Stimulated activated CD4-positive, alpha-beta T cell treated with anti-CD3 and anti-CD28 coated beads, Interleukin-1b, Interleukin-23, amount 100 ng/mL, for 1 hour (primary cell): ENCODE measurements at places on chromosomes 1 and 21.

DNA sequence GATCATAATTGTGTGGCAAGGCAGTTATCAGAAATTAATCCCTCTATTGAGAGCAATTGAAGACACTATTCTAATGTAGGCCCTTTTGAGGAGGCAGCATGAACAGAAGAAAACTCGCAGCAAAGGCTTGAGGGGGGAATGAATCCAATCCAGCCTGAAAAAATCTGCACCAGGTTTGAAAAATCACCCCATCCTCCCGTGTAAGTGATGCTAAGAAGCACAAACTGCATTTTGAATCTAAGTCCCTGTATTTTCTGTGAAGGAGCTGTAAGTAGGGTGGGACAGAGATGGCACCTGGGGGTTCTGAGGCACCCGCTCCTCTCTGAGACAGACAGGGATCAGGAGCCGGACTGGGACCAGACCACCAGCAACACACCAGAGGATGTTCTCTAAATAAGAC is at the start of gene CRB1:
CRB1 (plus strand) TSS at position 241 of the 400 bp plus-strand sequence. CDS start 161 bp downstream, outside the sequence.
- no peak for DNase-seq

DNA sequence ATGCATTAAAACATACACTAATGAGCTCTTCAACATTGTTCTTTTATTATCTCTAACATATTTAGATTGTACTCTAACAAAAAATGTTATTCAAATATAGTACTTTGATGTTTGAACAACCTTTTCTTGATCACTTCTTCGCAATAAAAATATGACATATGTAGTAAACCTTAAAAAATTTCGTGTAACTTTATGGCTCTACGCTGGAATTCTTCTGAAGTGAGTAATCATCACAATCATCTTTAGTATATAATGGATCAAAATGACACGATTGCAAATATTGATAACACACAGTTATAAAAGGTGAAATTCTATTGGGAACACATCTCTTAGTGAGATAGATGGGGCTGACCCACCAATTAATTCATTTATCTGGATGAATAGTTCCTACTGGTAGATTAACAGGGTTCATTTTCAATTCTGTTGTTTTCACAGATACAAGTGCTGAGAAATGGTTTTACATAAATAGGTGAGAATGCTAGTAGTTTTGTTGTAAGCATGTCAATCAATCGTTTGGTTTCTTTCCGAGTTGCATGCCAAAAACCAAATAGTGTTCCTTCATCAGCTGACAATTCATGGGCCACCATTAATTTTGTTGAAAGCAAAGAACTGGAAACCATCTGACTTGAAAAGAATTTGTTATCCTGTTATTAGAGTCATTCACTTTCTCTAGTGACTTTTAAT is 1.5 kb upstream of the ZMPSTE24 start:
- no peak for DNase-seq

DNA sequence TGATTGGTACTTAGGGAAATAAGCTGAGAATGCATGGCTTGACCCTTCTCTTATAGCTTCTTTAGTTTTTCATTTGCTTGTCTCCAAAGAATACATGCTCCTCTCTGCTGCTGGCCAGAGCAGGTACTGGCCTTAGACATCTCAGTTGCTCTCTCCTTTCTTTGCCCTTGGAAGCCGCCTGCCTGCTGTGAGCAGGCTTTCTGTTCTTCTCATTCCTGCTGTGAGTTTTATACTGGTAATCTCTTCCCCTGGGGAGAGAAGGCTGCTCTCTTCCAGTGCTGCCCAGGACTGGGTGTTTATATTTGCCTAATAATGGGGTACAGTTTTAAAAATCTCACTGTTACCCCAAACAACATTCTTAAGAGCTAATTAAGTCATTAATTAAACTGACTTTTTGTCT is 323.5 kb upstream of the LRRC7 start:
- no peak for DNase-seq

DNA sequence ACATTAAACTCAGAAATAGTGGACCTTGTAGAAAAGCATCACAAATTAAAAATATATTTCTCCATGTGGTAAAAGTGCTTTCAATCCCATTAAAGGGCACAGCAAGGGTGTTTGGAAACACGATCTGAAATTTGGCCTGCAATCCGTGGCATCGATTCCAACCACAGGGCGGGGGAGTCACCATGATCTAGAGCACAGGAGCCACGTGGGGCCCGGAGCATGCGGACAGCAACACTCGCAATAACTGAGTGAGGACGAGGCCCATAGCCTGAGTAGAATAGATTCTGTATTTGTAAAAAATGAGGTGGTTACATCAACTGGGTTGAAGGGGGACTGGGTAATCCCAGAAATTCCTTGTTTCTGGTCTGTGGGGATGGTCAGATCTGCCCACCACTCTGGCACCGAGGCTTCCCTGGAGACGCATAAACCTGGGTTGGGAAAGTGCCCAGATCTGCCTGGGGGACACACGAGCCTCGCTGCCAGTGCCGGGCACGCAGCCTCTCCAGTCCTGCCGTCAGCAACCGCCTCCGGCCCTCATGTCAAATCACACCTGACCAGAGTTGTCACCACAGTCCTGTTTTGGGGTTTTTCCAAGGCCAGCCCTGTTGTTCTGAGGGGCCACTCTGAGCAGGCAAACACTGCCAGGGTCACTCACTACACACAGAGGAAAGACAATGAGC is 104.3 kb downstream of the PGBD5 start:
- DNase-seq = no peak

GRCh38 chr1:27564710-27565649 is 39.0 kb downstream of the AHDC1 start:
- DNase-seq = no peak

DNA sequence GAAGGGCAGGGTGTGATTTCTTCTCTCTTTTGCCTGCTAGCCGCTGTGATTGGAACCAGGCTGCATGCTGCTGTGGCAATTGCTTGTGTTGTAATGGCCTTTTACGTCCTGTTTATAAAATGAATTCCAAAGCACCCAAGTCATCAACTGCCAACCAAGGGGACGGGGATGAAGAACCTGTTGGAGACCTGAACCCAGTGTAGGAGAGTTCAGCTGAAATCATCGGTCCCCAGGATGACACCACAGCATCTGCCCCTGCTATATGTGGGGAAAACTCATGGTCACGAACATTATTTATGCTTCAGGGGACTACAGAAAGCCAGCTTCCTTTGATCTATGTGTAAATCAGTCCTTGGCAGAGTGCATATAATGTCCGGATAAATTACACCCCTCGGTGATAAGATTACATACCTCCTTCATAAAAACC is 3.8 kb downstream of the TMEM167B start:
- DNase-seq = no peak

- DNase-seq = no peak
Measured at GRCh38 chr1:211305044-211305443, 21.6 kb upstream of the TRAF5 start.

GRCh38 chr1:246128494-246129069 is 378.5 kb downstream of the SMYD3 start:
- no peak for DNase-seq

DNA sequence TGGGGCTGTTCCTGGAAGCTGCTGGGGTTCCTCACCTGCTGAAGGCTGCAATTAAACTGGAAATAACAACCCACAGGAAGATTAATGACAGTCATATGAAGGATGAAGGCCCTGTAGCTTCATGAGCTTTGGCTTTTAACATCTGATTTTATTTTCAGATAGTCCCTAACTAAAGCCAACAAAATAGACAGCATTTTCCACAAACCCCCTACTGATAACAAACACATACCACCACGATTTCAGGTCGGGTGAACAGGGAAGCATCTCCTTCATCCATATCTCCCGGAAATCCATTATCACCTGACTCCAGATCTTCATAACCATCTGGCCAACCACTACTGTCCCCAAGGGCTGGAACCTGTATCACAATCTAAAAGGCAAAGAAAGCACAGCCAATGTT is 169.6 kb downstream of the TGFBR3 start:
- no peak for DNase-seq

GRCh38 chr1:88502886-88503285 is 181.2 kb upstream of the PKN2 start:
- no peak for DNase-seq

DNA sequence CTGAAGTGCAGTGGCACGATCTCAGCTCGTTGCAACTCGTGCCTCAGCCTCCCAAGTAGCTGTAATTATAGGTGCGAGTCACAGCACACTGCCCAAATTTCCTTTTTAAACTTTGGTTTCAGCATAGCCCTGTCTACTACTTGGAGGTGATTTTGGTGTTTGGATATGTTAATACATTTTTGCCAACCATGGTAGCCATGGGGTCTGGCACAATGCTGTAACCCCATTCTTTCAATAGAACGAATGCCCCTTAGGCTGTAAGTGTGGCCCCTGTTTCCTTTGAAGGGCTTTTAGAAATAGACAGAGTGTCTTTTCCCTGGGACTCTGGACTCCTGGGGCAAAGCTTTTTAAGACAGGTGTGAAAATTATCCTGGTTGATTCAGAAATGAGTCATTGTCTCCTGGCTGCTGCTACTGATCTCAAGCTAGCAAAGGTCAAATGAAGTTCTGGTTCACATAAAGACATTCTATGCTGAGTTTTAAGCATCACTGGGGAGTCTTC is 141.1 kb upstream of the RUNX1 start:
- no peak for DNase-seq

DNA sequence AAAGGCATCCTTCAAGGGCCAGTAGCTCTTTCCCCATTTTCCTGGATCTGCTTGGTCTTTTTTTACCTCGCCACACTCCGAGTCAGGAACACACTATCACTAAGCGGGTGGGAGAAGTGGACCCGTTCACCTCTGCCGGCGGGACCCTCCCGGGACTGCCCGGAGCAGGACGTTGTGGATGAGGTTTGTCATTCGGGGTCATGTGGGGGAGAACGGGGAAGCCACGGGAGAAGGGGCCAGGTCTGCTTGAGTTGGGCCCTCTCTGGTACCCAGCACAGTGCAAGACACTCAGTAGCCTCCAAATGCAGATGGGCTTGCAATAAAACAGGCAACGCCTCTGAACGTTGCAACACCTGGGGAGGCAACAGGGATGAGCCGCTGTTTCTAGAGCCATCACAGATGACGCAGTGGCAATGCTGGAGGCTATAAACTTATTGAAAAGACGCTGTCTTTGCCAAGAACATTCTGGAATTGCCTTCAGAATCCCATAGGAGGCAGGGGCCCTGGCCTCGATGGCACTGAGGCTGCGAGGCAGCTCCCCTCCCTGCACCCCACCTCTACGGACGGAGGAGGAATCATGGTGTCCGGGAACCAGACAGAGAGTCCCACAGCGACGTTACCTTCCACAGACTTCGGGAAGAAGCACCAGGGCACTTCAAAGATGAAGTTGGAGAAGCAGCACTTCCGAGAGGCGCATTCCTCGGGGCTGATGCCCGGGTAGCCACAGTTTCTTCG is 3.8 kb downstream of the TFF2 start:
- DNase-seq = no peak

DNA sequence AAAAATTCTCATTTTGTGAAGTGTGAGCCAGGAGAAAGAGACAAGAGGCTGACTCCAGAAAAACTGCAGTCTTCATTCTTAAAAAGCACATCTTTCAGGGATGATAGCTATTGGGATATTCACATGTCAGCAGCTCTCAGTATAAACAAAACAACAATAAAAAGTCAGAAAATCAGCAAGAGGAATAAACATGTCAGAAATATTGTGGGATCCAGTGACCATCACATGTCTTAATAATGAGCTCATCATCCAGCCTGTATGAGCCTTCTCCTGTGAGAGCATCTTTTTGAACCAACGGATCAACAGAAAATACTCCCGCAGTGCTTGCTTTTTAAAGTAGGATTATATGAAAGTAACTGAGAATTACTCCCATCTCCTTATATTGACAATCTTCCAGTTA is 241.6 kb downstream of the SMYD3 start:
- no peak for DNase-seq

DNA sequence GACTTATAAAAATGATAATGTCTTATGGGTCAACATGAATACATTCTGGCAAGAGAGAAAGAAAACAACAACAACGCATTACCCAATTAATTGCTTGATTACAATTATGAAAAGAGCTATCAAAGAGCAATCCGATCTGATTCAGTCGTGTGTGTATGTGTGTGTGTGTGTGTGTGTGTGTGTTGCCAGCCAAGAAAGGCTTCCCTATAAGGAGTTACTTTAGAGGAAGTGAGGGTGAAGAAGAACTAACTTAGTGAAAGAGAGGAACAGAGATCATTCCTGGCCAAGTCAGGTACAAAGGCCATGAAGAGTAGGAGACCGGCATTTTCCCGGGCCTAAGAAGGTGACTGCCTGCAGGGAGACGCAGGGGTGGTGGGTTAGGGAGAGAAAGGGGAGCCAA is 9.4 kb downstream of the TMEM35B start:
- no peak for DNase-seq

DNA sequence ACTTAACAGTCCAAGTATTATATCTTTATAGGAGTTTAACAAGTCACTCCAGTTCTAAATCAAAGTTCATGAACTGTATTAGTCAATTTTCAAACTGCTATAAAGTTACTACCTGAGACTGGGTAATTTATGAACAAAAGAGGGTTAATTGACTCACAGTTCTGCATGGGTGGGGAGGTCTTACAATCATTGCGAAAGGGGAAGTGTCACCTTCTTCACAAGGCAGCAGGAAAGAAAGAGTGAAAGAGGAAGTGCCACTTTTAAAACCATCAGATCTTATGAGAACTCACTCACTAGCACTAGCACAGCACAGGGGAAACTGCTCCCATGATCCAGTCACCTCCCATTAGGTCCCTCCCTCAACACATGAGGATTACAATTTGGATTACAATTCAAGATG is 70.0 kb downstream of the CLCA4 start:
- no peak for DNase-seq

- peak; percentile 17 for DNase-seq
Measured at GRCh38 chr1:244863491-244864252, 671 bp downstream of the HNRNPU start.

DNA sequence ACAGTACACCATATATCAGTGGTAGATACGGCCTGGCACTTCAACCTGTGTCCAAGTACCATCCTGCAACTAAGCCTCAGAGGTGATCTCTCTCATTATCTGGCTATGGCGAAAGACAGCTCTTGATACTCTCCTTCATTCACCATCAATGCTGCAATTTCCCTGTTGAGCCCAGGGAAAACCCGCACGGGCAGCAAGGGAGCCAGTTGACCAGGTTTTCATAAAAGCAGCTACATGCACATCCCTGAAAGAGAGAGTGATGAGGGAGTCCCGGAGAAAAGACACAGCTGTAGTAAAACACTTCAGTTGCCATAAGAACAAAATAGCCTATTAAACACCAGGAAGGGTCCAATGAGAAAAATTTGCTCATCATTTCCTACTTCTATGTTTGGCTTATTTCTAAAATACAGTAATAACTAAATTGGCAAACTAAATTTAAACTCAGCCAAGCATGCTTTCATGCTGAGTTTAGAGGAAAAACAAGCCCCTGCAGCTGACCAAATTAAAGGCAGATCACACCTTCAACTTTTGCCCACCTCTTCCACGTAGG is 68.3 kb downstream of the CAPZB start:
- no peak for DNase-seq

DNA sequence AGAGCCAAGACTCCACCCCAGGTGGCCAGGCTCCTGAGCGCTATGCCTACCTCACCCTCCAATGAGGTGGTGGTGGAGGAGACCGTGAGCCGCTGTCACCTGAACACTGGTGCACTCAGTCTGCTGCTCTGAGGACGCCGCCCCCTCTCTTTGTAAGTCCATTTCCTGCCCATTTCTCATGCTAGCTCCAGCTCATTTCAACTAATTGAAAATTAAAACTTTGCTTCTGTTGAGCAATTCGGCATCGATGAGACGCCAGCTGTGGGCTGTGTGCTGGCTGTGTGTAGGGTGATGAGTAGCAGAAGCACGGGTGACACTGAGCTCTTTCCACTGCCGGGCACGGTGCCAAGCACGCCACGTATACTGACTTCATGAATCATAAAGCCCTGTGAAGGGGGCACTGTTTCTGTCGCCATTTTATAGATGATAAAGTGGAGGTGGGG is 11.2 kb downstream of the TNFRSF1B start:
- DNase-seq = peak; percentile 94
